ENCODE measurements at places on chromosomes 2 and 18.

GRCh38 chr2:197183355-197183754 lies 127.2 kb downstream of the ANKRD44 start:
- DNase-seq = no peak

DNA sequence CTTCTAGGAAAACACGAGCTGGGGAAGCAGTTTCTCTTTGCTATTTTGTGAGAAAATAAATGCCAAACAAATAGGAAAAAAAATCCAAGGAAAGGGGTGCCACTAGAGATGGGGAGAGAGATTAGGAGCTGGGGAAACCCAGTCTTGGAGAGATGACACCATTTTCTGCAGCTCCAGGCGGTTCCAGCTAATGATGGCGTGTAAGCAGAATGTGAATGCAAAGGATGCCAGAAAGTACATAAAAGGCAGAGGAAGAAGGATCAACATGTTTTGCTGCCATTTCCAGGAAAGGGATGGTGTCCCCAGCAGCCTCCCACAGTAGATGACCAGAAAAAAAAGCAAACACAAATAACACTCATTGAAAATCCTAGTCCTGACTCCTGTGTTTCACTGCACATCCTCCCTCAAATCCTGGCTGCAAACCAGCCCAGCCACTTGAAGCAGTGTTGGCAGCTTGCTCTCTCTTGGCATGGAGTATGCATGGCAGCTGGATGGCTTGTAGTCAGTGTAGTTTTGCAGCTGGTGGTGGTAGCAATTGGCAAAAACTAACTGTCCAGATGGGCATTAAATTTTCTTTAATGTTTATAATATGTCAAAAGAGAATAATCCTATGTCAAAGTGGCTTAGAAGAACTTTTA lies 93.6 kb downstream of the FTCDNL1 start:
- DNase-seq = peak; percentile 88

DNA sequence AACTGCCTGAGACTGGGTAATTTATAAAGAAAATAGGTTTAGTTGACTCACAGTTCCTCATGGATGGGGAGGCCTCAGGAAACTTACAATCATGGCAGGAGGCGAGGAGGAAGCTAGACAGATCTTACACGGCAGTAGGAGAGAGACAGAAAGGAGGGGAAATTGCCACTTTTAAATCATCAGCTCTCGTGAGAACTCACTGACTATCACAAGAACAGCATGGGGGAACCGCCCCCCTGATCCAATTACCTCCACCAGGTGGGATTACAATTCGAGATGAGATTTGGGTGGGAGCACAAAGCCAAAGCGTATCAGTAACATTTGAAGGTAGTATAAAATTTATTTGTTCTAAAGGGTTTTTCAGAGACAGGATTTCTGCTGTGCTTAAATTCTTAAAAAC lies 5.4 kb downstream of the GALM start:
- DNase-seq = no peak

- no peak for DNase-seq
Observed at GRCh38 chr18:10839421-10839820, 309.9 kb downstream of the PIEZO2 start.

DNA sequence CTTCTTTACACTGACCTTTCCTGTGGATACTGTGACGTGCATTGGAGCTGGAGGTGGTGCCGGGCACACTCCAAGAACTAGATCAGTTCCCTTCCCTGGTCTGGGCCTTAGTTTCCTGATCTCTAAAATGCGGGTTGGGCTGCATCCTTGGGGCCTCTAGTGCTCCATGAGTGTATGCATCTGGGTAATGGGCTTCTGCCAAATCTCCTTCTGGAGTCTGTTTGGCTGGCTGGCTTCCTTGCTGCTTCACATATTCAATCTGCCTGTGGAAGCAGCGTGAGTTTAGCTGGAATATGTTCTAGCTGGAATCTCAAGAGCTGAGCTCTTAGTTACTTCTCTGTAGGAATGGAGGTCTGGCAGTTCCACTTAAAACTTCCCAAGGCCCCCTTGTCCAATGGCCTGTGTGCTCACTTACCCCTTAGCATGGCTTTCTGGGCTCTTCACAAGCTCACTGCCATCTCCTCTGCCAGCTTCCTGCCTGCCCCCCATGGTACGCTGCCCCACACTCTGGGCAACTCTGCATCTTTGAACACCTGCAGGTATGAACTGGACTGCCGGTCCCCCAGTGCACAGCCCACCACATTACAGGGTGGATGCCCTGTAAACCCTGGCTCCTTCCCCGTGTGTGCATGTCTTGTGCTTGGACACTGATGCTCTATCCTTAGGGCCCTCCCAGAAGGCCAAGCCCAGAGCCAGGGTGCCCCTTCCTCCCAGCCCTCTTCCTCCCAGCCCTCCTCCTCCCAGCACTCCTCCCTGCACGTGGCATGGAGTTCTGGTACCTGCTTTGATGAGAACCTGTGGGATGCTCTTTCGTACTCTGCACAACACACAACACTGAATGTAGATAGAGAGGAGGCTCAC lies 103.6 kb upstream of the SMAD2 start:
- DNase-seq = no peak

DNA sequence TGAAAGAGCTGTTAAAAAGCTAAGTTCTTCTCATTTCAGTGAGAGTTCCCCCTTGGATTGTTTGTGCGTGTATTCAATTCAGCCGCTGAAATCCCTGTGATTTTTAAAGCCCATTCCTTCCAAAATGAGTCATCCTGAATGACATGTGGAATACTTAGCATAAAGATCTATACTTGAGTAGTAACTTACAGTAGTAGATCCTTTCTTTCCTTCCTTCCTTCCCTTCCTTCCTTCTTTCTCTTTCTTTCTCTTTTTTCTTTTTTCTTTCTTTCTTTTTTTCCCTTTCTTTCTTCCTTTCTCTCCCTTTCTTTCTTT lies 18.2 kb upstream of the SOX11 start:
- DNase-seq = no peak

- no peak for DNase-seq
Observed at GRCh38 chr2:105279126-105279525, 37.6 kb downstream of the GPR45 start.

GRCh38 chr18:79468119-79468789 lies 72.5 kb downstream of the NFATC1 start:
- peak; percentile 35 for DNase-seq

DNA sequence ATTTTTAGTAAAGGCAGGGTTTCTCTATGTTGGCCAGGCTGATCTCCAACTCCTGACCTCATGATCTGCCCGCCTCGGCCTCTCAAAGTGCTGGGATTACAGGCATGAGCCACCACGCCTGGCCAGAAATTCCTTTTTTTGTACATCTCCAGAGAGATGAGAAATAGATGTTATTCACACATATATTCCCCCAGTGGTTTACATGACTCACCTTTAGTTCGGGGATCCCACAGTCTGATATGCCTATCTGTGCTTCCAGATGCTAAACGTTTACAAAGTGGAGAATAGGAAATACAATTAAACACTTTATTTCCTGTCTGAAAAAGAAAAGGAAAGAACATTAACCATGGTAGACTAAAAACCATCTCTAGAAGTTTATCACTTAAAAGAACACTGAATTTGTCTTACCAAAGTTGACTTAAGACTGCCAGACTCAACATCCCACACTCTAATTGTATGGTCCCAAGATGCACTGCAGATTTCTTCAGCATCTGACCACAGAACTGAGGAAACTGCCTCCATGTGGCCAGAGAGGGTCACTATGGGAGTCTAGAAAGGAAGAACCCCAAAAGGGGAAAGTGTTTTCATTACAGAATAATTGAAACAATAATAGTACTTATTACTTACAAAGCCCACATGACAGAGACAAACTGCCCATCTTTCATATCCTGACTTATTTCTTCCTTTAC lies 12.6 kb upstream of the ICA1L start:
- DNase-seq = no peak

GRCh38 chr2:19868701-19869580 lies 32.8 kb downstream of the TTC32 start:
- no peak for DNase-seq

- DNase-seq = no peak
Observed at GRCh38 chr18:42586601-42587000, 528.9 kb downstream of the RIT2 start.

- no peak for DNase-seq
Observed at GRCh38 chr2:226796840-226797288, 2.8 kb downstream of the IRS1 start.

- DNase-seq = peak; percentile 77
Observed at GRCh38 chr2:157587576-157587975, 41.1 kb downstream of the ACVR1C start.

DNA sequence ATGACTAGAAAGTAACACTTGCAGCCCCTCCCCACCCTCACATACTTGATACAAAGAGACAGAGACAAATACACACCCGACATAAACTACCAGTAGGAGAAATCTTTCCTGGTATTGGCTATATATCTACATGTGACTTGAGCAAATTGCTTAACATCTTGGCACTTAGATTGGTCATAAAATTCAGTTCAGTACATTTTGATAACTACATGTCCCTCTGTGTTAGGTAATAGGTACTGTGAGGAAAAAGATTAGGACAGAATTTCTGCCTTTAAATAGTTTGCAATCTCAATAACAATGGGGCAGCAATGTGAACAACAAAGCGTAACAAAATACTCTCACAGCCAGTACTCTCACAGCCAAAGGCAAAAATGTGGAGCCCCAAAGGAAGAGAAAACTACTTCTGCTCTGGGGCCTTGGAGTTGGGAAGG lies 670.0 kb upstream of the ACVR2A start:
- DNase-seq = no peak

GRCh38 chr2:23009545-23010149 lies 375.3 kb upstream of the KLHL29 start:
- DNase-seq = no peak

DNA sequence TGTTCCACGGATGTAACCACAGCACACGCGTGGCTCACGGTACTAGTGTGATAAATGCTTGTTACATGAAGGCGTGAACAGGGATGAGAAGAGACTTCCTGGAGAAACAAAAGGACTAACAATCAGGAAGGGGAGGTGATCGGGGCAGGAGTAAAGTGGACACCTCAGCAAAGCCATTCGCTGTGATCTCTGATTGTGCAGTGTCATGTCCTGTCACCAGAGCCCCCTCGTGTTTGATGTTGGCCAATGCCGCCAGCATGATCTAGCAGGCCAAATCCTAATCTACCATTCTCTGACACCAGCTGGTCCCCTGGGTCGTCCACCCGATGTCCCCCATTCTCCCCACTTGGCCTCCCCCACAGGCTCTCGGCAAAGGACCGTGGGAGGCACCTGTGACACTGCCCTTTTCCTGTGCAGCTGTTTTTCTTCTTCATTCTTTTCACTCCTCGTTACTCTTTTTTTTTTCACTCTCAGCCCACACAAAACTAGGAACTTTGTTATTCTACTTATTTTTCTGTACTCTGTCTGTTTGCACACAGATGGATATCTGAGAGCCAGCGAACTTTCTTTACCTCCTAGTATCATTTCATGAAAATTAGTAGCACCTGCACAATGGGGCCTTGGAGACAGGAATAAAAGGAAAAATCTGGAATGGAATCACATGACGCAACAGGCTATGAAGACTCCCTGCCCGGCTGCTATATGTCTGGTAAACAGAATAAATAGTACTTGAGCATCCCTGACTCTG lies 146.8 kb downstream of the TGIF1 start:
- no peak for DNase-seq

DNA sequence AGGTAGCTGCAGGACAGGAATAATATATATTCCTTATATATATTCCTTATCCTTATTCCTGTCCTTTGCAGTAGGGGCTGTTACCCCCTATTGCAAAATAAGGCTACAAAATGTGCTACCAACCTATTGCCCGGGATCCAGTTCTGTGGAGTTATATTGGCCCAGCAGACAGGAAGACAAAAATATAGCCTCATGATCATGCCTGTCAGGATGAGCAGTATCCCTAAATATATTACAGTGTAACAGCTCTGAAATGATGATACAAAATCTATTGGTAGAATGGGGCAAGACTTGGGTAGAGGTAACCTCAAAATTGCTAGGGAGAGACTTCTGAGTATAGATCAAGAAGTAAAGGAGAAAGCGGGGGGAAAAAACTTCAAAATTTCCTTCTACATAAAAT lies 31.6 kb upstream of the MARCHF7 start:
- DNase-seq = no peak

DNA sequence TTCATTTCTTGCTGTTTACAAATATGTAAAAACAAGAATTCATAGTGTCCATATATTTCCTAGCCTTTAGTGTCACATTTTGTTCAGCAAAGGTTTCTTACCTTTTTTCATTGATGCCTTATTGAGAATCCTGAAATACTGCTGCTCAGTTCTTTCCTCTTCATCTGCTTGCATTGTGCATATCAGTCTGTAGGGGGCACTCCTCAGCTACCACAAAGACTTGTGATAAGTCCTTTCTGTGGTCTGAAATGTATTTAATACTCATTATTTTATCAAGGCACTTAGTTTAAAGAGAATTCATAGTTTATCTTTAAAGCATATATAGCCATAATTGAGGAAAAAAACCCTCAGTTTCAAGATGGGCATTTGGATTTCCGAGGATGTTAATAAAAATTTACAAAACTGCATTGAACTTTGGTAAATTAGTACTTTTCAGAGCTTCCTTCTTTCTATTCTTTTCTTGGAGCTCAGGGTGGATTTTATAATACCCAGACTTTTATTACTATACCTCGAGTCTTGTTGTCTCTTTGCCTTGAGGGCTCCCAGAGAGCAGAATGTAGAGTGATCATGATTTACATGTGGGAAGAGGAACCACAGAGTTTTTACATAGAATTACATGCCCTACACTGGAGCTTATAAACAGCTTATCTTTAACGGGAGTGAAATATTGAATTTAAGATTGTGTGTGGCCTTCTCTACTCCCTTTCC lies 570.1 kb downstream of the PLCL1 start:
- peak; percentile 73 for DNase-seq

- DNase-seq = no peak
Observed at GRCh38 chr18:6734726-6735430, 5.4 kb downstream of the ARHGAP28 start.

GRCh38 chr2:73739101-73739500 lies 2.0 kb upstream of the TPRKB start:
- no peak for DNase-seq

DNA sequence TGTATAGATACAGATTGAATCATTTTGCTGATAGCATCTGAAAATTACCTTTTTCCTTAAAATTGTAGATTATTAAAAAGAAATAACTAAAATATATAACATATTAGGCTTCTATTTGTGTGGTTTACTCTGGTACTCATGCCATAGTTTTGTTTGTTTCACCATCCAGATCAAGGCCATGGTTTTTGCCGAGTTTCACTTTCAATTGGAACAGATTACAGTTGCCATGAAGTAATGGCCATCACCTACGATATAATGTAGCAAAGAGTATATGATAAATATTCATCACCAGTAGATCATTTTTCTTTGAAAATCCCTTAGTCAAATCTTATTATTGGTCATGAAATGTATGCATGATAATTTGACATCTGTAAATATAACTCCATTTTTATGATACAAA lies 11.9 kb upstream of the DNAH7 start:
- DNase-seq = no peak

GRCh38 chr18:79497638-79498081 lies 101.9 kb downstream of the NFATC1 start:
- DNase-seq = no peak
